Fibroblast of skin of right biceps (primary cell): ENCODE measurements at places on chromosomes 3 and 15.

- DNase-seq, result peak; percentile 14
Observed at GRCh38 chr3:185318141-185318540, 44.8 kb upstream of the MAP3K13 start.

DNA sequence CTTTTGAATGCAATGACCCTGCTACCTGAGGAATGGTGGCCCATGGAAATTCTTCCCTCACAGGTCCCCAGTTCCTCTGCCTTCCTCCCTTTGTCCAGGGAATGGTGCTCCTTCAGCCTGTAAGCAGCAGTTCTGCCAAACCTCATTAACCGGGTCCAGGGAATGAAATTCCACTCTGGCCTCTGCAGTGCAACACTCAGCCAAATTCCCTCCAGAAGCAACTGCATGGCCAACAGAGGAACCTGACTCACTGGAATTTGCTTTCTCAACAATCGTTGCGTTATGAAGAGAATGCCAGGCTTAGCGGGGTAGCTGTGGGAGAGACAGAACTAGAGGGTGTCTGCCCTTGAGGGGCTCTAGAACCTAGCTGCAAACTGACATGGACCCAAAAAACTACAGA lies 449.4 kb upstream of the PROK2 start:
- DNase-seq, result peak; percentile 75

DNA sequence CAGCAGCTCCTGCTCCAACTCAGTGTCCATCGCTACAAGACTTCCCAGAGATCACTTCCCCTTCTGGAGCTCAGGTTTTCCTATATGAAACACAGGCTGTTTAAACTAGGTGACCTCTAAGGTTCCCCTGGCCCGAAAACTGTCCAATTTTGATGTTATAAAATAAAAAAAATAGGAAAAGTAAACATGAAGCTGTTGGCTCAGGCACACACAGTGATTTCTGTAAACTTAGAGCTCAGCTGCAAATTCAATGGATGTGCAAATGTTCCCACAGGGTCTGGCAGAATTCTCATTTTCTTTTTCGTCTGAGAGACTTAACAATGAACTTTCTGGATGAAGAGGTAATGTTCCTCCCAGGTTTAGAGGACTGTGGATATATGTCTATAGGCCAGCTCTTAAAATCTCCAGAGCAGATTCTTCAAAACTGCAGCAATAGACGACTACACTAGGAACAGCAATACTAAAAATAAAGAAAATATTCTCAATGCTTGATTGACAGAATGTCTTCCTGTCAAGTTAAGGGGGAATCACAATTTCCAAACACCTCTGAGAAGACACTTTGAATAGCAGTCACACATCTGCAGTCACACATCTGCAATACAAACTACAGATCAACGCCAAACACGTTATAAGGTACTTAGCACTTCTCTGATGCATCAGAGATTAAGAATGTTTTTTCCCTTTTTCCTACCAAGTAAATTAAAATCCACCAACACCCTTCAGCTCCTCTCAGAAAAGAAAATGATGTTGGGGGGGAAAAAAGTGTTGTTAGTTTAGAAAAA lies 2.8 kb downstream of the NUP210 start:
- no peak for DNase-seq

GRCh38 chr15:86623236-86623635 lies 543.6 kb downstream of the AGBL1 start:
- DNase-seq, result peak; percentile 5

- no peak for DNase-seq
Observed at GRCh38 chr15:20355256-20355868, 186.2 kb downstream of the GOLGA6L6 start.

DNA sequence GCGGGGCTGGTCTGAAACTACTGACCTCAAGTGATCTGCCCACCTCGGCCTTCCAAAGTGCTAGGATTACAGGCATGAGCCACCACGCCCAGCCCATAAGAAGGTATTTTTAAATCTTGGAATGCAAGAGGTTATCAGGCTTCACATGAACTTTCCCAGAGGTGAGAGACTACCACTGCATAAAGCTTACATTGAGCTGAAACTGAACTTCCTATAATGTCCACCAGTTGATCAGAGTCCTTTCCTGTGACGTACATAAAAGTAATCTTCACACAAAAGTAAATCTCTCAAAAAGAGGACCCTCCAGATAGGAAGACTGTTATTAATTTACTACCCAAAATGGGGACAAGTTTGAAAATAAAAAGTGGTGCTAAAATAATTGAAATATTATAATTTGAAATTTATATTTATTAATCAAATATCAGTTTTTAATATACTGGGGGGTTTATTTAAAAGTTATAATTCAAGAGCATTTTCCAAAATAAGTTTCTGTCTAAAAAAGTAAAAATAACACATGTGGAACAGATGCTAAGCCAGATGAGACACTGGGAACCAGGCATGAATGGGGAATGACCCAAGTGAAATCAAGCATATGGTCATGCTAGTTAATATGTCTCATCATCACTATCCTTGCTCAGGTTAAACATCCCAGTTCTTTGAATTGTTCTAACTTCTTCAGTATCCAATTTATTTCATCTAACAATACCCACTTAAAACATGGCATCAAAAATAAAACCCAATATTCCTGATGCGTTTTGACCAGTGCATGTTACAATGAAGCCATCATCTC lies 269.9 kb upstream of the UBE2E2 start:
- DNase-seq, result no peak

DNA sequence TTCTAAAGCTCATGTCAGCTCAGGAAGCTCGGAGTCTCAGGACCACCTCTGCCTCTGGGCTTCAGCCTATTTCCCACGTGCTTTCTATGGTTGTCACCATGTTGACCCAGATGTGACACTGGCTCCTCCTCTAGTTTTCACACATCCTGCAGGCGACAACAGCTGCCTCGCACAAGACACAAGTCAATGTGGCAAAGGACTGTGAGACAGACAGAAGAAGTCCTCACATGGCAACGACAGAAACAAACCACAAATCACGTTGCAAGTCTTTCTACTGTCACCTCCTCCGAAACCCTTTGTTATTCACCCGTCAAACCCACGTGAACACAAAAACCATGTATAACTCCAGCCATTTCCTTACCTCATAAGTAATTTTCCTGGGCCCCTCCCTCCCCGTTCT lies 194.5 kb downstream of the MEX3B start:
- no peak for DNase-seq

DNA sequence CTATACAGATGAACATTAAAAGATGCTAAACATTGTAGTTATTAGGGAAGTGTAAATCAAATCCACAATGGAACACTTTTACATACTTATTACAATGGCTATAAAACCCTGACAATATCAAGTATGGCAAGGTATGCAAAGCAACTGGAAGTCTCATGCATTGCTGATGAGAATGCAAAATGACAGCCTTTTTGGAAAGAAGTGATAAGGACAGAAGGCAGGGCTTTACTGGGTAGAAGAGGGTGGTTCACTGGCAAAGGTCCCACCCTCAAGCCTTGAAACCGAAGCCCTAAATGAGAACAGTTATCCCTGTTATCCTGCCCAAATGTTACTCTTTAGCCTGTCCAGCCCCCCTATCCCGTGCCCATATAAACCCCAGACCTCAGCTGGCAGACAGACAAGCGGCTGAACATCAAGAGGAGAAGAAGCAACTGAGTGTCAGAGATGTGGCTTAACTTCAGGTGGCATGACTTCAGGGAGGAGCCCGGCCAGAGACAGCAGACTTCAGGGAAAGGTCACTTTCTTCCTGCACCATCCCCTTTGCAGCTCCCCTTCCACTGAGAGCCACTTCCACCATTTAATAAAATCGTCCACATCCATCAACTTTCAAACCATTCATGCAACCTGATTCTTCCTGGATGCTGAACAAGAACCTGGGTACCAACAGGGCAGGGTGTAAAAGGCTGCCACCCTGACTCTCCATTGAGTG lies 732 bp upstream of the GCSAM start:
- DNase-seq, result no peak

DNA sequence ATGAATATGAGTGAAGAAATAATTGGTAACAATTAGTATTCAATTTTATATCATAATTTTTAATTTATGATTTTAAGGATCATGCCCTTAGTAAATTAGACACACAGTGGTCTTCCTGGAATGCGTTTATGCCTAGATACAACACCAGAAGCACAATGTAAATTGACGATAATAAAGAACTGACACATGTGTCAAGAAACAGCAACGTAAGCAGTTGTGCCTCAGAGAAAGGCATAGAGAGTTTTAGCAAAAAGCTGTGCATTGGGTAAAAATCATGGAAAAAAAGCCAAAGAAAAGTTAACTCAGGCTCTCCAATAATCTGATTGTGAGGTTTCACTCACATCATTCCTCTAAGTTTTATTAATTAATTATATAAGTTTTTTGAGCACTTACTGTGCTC lies 37.0 kb upstream of the CNTN6 start:
- DNase-seq, result no peak
